CD4-positive, alpha-beta T cell treated with Interleukin-1 beta for 1 hour (primary cell): ENCODE measurements at places on chromosomes 13 and 19.

- no peak for DNase-seq
These were observed 5.0 kb downstream of the ELAVL1 start for GRCh38 chr19:8000298-8001038.

GRCh38 chr19:16417660-16418596, 53.8 kb downstream of the EPS15L1 start:
- DNase-seq, result peak; percentile 82

DNA sequence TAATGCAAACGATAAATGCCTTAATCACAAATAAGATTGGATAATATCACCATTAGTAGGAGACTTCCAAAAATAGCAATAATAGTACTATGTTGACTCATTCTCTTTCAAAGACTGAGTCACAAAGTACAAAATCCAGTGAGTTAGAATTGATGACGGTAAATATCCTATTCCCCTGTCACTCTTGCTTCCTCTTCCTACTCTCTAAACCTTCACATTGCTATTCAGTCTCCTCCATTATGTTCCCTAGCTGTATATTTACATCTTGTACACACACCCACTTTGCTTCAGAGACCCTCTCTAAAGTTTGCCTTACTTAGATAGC, 26.3 kb upstream of the INTS6 start:
- DNase-seq, result no peak

GRCh38 chr19:35642798-35643254, 1.3 kb downstream of the ETV2 start:
- DNase-seq, result no peak

DNA sequence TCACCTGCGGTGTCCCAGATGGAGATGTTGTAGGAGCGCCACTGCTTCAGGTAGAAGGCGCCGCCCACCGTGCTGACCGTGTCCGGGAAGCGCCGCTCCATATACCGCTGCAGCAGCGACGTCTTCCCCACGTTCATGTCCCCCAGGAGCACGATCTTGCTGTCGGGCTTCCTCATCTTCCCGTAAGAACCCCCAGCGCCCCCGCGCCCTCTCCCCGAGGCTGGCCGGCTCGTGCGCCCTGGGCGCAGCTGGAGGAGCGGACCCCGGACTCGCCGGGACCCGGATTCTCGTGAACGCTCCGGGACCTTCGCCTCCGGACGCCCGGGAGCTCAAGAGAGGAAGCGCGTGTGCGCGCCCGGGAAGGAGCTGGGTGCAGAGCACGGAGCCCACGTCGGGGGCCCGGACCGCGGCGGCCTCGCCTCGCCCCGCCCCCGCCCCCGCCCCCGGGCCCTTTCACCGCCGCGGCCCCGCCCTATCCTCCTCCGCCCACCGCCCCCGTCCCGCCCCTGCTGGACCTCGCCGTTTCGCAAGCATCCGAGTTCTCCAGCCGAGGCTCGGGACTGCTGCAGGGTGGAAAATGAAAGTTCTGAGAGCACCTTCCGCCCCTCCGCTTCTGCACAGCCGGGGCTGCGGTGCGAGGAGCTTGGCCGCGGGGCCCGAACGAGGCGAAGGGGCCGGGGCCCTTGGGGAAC, at the start of gene RAB20:
TSS of gene RAB20 (minus strand) at position 379 of the 692 bp plus-strand sequence. CDS start at position 176, 203 bp downstream.
- peak; percentile 61 for DNase-seq

- no peak for DNase-seq
These were observed 242.1 kb downstream of the KLF5 start for GRCh38 chr13:73300718-73301425.

DNA sequence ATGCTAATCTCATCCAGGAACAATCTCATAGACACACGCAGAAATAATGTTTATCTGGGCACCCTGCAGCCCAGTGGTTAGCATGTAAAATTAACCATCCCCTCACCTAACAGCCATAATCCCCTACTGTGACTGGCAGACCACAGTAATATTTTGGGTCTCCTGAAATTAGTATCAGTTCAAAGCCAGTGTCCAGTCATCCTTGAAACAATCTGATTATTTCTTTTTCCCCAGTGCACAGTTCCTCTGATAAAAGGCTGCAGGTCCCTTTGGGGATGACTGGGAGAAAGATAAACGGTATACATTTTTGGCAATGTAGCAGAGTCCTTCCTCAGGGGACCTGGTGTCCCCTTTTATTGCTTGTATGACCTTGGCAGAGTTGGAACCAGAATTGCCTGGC, 50.4 kb upstream of the CYSLTR2 start:
- DNase-seq, result no peak

DNA sequence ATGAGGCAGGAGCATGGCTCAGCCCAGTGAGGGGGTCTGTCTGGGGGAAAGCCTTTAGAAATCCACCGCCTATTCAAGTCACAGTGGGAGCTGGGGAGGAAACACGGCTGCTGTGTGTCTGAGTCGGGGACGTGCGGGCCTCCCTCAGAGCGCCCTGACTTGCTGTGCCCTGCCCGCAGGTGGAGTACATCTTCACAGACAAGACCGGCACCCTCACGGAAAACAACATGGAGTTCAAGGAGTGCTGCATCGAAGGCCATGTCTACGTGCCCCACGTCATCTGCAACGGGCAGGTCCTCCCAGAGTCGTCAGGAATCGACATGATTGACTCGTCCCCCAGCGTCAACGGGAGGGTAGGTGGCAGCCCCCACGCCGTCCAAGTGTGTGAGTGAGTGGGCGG, 137.8 kb upstream of the MCF2L start:
- no peak for DNase-seq

GRCh38 chr13:43227721-43228120, 204.3 kb downstream of the DNAJC15 start:
- DNase-seq, result no peak

GRCh38 chr19:38270587-38271167, 6.3 kb downstream of the SPINT2 start:
- no peak for DNase-seq

DNA sequence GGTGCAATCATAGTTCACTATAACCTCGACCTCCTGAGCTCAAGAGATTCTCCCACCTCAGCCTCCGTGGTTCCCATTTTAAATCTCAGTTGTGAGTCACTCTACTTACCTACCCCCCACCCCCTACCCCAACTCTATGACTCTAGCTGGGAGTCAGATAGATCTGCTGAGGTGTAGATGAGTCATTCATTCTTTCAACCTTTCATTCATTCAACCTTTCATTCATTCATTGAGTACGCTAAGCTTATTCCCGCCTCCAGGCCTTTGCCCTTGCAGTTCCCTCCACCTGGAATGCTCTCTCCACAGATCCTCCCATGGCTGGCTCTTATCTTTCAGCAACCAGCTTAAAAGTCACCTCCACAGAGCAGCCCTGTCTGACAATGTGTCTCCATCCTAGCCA, 1.1 kb upstream of the MAST1 start:
- no peak for DNase-seq

DNA sequence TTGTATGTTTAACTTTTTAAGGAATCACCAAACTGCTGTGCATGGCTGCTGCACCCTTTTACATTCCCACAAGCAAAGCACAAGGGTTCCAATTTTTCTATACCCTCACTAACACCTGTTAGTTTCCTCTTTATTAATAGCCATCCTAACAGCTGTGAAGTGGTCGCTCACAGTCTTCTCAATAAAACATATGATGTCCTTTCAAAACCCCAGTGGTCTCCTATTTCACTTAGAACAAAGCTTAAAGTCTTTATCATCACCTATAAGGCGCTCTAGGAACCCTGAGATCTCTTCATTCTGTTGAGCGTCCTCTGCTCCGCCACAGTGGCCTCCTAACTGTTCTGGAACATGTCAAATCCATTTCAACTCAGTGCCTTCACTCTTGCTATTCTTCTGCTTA, 400.5 kb downstream of the KLF12 start:
- DNase-seq, result no peak

GRCh38 chr19:50909240-50910070, 1.7 kb downstream of the KLK4 start:
- DNase-seq, result peak; percentile 18

DNA sequence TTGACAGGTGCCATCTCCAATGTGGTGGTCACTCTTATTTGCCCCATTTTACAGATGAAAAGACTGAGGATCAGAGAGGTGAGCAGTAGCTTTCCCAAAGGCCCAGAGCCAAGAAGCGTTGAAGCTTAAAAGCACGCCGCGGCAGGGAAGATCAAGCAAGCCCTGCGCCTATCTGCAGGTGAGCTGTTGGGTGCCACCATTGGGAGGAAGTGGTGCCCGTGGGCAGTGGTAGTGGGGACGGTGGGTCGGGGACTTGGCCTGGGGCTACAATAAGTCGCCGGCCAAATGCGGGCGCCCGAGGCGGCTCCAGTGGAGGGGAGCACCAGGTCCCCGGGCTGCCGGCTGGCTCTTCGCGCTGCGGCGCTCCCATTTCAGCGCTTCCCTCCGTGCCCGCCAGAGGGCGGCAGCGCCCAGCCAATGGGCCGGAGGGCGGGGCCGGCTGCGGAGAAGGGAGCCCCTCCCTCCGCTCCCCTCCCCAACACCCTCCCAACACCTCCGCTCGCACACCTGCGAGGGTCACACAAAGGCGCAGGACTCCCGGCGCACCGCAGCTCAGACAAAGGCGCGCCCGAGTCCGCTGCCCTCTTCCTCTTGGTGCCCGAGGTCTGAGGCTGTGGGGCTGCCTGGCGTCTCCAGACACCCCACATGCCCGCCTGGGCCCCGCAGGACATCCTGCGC, 744 bp upstream of the POU2F2 start:
- peak; percentile 85 for DNase-seq

GRCh38 chr13:73929287-73929932, 204.8 kb downstream of the KLF12 start:
- no peak for DNase-seq

DNA sequence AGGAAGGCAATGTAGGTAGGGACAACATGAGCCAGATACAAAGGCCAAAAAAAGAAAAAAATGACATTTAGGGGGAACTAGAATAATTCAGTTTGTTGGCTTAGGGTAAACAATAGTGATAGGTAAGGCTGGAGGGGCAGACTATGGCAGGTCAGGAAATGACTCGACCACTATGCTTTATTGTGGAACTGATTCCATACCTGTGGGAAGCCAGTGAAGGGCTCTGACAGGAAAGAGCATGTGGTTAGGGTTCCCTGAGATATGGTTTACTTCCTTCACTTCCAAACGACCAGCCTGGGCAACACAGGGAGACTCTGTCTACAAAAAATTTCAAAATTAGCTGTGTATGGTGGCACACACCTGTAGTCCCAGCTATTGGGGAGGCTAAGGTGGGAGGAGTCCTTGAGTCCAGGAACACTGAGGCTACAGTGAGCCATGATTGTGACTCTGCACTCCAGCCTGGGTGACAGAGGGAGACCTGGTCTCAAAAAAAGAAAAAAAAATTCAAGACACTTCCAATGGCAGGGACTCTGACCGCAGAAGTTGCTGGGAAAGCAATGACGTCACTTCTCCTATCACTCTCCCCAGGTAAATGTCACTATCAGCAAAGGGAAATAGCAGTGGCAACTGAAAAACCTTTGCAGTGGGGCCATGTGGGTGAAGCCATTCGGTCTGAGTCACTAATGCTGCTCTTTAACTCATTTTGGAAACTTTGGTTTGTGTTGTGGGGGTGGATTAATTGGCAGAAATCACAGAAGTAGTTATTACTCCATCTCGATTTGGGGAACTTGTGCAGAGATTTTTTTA, 192.8 kb upstream of the TSC22D1 start:
- DNase-seq, result no peak

GRCh38 chr19:35890113-35890650, 10.2 kb downstream of the NFKBID start:
- DNase-seq, result no peak

- DNase-seq, result no peak
These were observed 16.7 kb downstream of the GSX1 start for GRCh38 chr13:27808851-27809550.

DNA sequence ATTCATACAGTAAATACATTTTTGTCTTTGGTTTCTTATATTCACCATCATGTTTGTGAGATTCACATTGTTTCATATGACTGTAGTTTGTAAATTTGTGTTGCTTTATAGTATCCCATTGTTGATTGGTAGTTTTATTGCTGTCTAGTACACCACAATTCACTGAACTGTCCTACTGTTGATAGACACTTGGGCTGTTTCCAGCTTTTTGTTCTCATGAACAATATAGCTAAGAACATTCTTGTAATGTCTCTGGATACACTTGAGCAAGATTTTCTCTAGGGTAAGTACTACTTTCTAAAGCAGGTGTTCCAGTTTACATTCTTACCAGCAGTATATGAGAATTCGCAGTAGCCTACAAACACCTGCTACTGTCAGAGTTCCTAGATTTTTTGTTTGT, 37.8 kb downstream of the SKA3 start:
- DNase-seq, result no peak

DNA sequence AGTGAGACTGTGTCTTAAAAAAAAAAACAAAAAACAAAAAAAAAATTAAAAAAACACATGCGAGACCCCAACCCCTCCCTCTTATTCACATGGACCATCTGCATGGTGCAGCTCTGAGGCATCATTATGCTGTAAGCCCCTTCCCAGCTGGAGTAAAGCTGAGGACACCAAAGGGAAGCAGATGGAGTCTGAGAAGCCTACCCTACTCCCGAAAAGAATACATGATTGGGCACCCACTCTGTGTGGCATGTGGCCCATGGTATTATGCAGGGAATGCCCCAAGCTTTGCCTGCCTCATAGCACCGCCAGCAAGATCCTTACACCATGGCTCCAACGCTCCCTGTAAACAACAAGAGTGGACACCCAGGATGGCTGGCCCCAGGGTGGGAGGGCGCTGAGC, 4.7 kb downstream of the PTH2 start:
- no peak for DNase-seq

DNA sequence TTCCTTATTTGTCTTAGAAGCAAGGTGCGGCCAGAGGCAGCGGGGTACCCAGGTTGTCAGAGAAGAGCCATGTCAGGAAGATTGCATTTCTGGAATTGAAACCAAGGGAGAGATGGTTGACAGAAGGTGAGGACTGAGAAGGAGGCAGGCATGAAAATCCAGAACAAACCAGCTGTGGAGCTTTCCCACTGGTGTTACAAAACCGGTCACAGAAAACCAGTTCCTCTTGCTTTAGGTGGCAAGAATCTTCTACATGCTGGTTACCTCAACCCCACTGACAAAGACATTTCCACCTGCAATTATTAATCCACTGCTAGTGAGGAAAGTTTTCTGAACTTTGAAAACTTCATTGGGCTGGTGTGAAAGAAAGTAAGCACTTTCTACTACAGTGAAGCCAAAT, 64.0 kb upstream of the MED4 start:
- DNase-seq, result no peak

GRCh38 chr13:46936525-46936924, 39.7 kb upstream of the HTR2A start:
- DNase-seq, result no peak

DNA sequence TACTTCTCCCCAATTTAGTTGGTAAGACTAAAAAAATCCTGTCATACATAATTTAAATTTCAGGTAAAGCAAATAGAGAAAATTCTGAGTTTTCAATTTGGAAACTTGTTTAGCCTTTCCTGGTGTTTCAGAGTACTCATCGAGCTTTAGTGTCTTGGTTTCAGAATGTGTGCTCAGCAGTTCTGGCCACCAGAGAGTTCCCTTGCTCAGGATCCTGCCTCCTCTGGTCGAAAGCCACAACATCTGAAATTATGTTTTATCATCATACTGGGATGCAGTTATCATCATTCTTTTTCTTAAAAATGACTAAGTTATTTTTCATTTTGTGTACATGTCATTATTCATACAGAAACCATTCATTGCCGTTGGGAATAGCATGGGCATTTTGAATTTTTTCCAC, 263.2 kb upstream of the SPRY2 start:
- DNase-seq, result no peak
